ENCODE measurements at places on chromosomes 6 and 20. TPM values are rescaled to one million over a fixed set of nuclear protein-coding genes. Genes with fewer than 3 reads are reported as not detected.
A peak's percentile ranks its signal among the peaks of the same experiment; 100 is the strongest.

- peaks cover 8% of the 10 kb centered on the region for H3K27me3 ChIP-seq
Measured at GRCh38 chr6:33160728-33161344, 31.4 kb downstream of the COL11A2 start.

DNA sequence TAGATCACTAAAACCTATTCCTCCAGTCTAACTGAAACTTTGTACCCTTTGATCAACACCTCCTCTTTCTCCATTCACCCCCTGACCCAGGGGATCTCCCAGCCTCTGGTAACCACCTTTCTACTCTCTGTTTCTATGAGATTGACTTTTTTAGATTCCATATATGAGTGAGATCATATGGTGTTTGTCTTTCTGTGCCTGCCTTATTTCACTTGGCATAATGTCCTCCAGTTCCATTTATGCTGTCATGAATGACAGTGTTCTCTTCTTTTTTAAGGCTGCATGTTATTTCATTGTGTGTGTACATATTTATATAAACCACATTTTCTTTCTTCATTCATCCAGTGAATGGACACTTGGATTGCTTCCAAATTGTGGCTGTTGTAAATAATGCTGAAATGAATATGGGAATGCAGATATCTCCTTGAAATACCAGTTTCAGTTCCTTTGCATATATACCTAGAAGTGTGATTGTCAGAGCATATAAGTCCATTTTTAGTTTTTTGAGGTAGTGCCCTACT lies 57.7 kb downstream of the DHX35 start:
- no peaks in the 10 kb centered on the region for H3K27me3 ChIP-seq
- H3K4me3 ChIP-seq: no peak overlapping the region
- no peak overlapping the region for H3K27ac ChIP-seq
- H3K36me3 ChIP-seq: peaks cover 37% of the 10 kb centered on the region
- H3K4me1 ChIP-seq: no peaks in the 10 kb centered on the region

DNA sequence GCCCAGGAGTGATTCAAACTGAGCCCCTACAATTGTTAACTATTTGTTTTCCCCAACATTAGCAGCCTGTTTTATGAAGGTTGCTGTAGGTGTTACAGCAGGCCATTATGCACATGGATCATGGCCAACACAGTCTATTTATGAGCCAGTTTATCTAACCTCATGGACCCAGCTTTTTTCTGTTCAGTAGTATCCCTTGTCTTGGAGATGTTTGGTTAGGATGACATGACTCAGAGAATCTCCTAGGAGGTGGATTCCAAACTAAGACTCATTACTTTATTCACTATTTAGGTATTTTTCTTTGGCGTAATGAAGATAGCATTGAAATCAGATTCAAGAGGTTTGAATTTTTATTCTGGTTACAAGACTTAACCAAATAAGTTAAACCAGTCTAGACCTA lies 62.8 kb upstream of the TFB1M start:
- no peak overlapping the region for H3K4me3 ChIP-seq
- H3K4me1 ChIP-seq: peaks cover 4% of the 10 kb centered on the region
- no peaks in the 10 kb centered on the region for H3K36me3 ChIP-seq
- no peaks in the 10 kb centered on the region for H3K27me3 ChIP-seq

- H3K27ac ChIP-seq: peak overlapping the region; percentile 4
- H3K36me3 ChIP-seq: no peaks in the 10 kb centered on the region
- no peak overlapping the region for H3K4me3 ChIP-seq
- peak; percentile 68 for DNase-seq
Measured at GRCh38 chr20:1761116-1761515, 103.5 kb upstream of the SIRPG start.

The DEFB132 gene
- total RNA-seq: not detected

GRCh38 chr20:8097307-8097706 lies 34.8 kb upstream of the PLCB1 start:
- DNase-seq: no peak
- H3K36me3 ChIP-seq: no peaks in the 10 kb centered on the region
- H3K4me3 ChIP-seq: no peak overlapping the region
- peaks cover 6% of the 10 kb centered on the region for H3K4me1 ChIP-seq

DNA sequence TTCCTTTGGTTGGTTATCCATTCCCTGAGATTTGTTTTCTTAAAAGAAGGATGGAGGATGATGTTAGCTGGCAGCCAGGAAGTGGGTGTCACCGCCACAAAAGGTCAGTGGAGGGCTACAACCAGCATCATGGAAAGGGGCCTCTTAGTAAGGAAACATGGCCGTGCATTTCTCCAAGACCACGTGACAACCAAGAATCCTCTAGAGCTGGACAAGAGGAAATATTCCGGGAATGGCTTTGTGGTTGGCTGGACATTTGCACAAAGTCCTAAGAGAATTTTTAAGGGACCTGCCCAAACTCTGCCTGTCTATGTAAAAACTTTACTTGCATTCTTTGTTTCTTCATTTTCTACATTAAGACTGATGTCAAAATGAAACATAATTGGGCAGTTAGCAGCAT lies 399.9 kb upstream of the MARCKS start:
- H3K4me3 ChIP-seq: no peak overlapping the region
- no peak overlapping the region for H3K27ac ChIP-seq
- H3K4me1 ChIP-seq: peaks cover 6% of the 10 kb centered on the region
- no peak for DNase-seq
